ENCODE measurements at places on chromosomes 7 and 10.
A peak's percentile ranks its signal among the peaks of the same experiment; 100 is the strongest.

GRCh38 chr7:122467661-122468449 lies 163.3 kb upstream of the FEZF1 start:
- no peak for DNase-seq

DNA sequence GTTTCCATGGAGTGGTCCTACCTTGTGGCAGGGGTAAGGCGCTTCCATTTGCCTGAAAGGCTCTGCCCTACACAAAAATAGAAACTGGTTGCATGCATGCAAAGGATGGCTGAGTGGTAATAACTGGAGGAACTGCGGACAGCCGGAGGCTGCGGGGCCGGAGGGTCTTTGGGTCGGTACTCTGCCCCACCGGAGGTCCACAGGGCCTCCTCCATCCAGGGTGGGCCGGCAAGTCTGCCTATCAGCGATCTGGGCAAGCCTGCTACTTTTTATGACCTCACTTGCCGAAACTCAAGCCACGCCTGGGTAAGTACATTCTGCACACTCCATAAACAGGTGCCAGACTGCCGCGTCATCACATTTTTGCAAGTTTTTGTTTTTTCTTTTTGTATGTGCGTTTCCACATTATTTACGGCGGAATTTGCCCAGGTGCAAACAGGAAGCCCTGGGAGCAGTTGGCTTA lies 30.0 kb downstream of the TACC2 start:
- DNase-seq = no peak

DNA sequence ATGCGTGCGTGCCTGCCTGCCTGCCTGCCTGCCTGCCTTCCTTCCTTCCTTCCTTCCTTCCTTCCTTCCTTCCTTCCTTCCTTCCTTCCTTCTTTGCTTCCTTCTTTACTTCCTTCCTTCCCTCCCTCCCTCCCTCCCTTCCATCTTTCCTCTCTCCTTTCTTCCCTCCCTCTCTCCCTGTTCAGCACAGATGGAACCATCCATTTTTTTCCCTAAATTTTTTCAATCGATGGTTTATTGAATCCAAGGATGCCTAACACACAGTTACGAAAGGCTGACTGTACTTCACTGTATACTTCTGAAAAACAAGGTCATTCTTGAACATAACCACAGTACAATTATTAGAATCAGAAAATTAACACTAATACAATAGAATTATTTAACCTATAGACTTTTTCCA lies 53.8 kb downstream of the ABCA13 start:
- DNase-seq = no peak

- no peak for DNase-seq
Observed at GRCh38 chr7:47441796-47442604, 139.9 kb downstream of the TNS3 start.

- no peak for DNase-seq
Observed at GRCh38 chr10:32104181-32104580, 48.0 kb upstream of the KIF5B start.

GRCh38 chr10:28418069-28418468 lies 114.8 kb upstream of the WAC start:
- no peak for DNase-seq

- DNase-seq = no peak
Observed at GRCh38 chr10:49153971-49154370, 20.1 kb upstream of the FAM170B start.

DNA sequence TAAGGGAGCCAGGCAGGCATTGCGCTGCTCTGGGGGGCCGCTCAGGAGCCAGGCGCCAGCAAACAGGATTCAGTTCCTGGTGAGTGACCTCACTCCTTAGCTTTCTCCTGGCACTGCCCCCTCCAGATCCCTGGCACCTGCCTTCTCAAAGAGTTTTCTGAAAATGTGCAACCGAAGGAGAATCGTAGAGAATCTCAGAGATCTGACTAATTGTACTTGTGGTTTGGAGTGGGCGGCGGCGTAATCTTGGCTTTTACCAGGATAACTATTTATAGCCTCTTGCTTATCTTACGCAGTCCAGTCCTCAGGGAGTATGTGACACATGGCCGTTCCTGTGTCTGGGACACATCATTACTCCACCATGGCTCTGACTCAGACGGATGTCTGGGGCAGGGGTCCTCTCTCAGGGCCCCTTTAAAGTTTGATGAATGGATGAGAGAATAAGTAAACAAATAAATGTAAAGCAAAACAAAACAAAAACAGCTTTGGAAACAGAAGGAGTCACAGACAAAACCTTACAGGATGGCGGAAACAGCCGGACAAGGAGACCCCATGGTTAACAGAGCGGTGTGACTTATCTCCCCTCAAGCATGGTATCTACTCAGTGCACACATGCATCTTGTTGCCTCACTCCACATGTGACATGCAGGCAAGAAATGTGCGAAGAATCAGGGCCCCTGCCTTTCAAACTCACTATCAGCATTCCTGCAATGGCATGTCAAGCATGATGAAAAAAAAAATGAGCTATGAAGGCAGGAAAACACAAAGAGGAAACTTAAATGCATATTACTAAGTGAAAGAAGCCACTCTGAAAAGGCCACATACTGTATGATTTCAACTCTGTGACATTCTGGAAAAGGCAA lies 99.7 kb downstream of the TNS3 start:
- DNase-seq = no peak

GRCh38 chr7:29548823-29549222 lies 14.8 kb upstream of the PRR15 start:
- no peak for DNase-seq

DNA sequence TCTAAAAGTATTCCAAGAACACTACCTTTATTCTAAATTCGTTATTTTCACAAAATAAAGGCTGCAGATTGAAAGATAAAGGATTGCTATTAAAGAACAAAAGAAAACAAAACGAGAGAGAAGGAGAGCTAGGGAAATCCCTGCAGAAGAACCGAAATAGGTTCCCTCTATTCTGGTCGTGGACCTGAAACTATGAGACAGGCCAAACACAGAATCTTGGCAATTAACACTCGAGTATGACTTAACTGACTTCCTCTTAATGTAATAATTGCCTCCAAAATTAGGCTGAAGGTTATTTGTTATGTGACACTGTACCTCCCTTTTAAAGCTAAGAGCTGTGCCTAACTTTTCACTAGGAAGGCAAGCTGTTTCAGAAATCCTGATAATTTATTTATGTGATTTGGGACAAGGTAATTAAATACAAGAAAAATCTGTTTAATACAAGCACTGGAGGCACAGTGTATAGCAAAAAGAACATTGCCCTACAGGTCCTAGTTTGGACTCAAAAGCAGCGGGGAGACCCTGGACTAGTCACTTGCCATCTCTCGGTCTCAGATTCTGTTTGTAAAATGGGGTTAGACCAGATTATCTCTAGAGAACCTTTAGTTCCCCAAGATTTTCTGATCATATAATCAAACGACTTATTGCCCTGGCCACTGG lies 11.6 kb downstream of the NAMPT start:
- DNase-seq = no peak

DNA sequence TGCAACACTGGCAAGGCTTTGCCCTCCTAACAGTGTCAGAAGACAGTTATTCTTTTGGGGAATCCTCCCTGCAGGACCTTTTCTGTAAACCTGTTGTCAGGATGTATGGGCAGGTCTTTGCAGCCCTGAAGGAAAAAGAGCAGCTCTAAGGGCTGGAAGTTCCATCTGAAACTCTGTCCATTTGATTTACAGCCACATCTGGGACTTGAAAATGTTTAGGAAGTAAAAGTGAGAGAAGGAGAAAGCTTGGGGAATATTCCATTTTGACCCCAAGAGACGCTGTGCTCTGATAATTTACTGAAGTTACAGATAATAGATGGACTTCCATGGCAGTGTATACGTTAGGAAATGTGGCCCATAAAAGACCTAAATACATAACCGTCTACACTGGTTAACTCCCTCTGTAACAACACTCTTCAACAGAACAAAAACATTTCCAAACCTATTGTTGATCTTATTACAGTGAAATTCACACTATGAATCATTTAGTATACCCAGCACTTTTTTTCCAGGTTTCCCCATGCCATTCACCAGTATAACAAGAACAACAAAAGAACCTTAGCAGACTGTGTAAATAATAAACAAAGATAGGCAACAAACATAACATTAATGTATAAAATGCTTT lies 89.1 kb downstream of the KIAA1549 start:
- no peak for DNase-seq

- no peak for DNase-seq
Observed at GRCh38 chr10:109327266-109327665, 596.0 kb downstream of the XPNPEP1 start.

DNA sequence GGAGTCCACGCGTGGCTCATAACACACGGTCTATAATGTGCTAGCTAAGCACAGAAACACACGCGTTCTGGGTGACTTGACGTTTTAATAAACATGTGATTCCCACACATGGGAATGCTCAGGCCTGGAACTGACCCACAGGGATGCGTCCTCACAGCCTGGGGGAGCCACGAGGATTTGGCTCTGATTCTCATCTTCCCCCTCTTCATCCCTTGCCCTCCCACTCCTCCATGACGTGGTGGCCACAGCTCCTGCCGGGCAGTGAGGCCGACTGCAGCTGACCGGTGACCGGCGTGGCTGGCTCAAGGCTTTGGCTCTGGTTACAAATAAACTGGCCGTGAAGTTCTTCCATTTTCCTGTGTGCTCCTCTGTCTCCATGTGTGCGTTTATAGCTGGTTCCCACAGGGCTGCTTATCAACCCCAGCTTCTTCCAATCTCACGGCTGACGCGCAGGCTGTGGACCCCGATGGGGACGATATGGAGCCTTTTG lies 40.9 kb upstream of the KLF6 start:
- no peak for DNase-seq

- no peak for DNase-seq
Observed at GRCh38 chr7:92763636-92764423, 72.5 kb downstream of the CDK6 start.

DNA sequence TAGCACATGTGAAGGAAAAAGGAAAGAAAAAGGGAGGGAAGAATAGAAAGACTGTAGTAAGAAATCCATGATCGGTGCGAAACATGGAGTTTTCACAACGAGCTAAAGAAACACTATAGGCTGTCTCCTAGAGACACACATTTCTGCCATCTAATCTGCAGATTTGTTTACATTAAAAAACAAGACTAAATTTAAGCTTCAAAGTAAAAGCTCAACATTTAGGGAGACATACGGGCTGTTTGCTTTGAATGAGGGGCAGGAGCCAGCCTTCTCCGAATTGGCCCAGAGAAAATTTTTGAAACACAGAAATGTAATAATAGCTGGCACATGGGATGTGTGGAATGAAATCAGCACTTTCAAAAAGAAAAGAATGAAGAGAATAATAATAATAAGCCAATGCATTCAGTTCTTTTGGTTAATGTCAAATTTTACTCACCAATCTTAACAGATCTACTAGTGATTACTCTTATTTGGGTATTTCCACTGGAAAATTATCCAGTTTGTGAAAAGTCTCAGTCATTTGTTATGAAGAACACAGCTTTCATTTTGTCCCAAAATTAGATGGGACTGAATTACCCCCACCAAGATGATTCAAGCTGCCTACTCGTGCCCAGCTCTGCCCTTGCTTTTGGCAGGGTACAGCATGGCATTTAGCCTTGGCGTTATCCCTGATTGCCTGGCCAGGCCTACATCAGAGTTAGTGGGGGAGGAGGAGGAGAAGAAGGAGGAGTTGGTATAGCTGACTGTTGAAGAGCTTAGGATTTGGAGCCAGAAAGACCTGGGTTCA lies 47.1 kb downstream of the MTURN start:
- DNase-seq = no peak

DNA sequence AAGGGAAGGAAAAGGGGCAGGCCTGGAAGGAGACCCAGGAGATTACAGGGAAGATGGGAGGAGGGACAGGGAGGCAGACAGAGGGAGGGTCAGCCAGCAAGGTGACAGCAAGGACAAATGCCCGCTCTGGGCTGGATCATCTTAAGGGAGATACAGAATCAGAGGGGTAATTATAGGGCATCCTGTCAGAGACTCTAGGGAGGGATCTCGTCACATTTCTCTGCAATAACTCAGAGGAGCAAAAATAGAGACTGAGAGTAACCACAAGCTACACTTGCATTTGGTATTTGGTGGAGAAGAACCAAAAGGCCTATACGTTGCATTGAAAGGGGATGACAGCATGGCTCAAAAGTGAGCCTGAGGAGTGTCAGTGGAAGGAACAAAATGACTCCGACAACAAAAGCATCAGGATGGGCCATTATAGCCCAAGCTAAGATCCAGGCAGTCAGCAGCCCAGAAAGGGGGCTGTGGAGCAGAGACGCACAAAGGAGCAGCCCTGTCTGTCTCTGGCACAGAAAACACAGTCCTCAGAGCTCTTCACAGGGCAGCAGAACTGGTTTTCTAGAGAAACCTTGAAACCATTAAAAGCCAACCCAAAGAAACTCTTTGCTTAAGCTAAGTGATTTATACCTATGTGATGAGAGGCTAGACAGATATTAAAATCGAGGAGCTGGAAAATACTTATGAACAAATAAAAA lies 430.2 kb upstream of the VSTM2A start:
- DNase-seq = no peak

GRCh38 chr10:76297780-76298281 lies 866.4 kb downstream of the LRMDA start:
- no peak for DNase-seq

DNA sequence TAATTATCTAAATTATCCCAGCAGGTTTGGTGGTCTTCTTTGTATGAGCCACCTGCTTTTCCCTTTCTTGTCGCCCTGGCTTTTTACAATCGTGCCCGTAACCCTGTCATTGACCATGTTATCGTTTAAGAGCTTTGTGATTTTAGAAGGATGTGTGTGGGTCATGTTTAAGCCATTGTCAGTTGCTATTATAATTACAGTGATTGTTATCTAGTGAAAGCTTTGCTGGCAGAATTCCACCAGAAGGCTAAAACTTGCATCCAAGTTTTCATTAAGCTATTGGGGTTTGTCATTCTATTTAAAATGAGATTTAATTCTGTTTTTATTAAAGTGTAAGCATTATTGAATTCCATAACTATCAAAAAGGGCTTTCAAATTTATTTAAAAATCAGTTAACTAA lies 354.2 kb upstream of the TMEM229A start:
- no peak for DNase-seq

- DNase-seq = peak; percentile 82
Observed at GRCh38 chr10:67837541-67838314, at the start of gene DNAJC12. DNAJC12 (minus strand) TSS chr10:67838188; CDS start chr10:67838011, 177 bp downstream.

DNA sequence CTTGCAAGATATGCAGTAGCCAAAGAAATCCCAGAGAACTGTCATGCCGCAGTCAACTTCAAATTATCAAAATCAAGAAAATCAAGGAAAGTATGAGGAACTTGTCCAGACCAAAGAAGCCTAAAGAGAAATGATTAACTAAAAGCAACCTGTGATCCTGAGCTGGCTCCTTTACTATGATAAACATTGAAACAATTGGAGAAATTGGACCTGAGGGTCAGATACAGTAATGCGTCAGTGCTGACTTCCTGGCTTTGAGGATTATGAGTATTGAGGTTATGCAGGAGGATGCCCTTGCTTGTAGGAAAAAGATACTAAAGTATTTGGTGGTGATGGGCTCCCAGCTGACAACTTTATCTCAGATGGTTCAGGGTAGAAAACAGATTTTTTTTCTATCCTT lies 324.7 kb upstream of the AKR1E2 start:
- no peak for DNase-seq

DNA sequence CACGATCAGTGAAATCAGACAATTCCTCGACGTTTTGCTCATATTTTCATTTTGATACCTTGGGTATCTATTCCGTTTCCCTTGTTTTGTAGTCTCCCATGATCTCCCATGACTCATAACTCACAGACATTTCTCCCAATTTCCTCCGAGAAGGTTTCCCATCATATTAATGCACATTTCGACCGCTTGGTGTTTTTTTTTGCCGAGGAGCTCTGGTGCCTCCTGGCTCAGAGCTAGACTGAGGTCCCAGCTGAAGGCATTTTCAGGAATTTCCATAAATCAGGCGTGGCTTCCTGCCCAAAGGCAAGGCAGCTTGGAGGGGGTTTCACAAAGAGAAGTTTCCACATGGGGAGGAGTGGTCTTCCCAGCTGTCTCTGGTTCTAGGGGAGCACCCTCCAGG lies 148.2 kb upstream of the TNS3 start:
- DNase-seq = no peak

- DNase-seq = no peak
Observed at GRCh38 chr7:17523813-17524739, 225.6 kb downstream of the AHR start.
